Sigmoid colon (tissue), 7 donors: ENCODE measurements at places on chromosomes 2 and 18. TPM values are rescaled to one million over a fixed set of nuclear protein-coding genes. Genes with fewer than 3 reads are reported as not detected.

- DNase-seq = no peak
These were observed 697.1 kb upstream of the CELF4 start for GRCh38 chr18:38262661-38263060.

ABCG8 gene
- not detected for total RNA-seq

- DNase-seq = no peak
These were observed 3.3 kb downstream of the TWSG1 start for GRCh38 chr18:9337873-9338272.

ITPRID2 gene
- 129 TPM for total RNA-seq

GRCh38 chr2:11578986-11579774, 45.3 kb downstream of the GREB1 start:
- peak; percentile 33 for DNase-seq

DNA sequence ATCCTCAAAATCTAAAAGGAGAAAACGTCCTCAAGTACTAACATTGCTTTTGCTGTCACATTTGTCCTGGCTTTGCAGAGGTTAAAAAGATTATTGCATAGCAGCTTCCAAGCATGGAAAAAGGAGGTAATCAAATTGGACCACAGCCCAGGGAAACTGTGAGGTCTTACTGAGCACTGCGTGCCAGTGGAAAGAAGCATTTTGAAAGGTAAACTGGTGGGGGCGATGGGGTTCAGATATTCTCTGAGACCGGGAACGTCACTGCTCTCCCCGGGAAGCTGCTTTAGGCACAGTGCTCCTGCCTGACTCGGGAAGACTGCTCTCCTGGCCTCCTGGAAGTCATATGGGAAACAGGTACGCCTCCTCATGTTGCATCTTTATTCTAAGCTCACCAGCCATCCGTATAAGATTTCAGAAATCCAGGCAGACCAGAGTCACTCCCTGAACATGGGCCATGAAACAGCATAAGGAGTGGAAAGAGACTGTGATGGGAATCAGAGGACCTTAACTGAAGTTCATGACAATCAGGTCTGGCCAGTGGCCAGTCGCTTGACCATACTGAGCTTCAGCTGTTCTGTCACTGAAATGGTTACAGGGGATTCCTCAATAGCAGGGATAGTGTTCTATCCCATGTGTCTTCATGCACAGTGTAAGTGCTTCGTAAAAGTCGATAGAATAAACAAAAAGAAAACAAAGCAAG, 284.1 kb downstream of the TRIB2 start:
- DNase-seq = no peak

DNA sequence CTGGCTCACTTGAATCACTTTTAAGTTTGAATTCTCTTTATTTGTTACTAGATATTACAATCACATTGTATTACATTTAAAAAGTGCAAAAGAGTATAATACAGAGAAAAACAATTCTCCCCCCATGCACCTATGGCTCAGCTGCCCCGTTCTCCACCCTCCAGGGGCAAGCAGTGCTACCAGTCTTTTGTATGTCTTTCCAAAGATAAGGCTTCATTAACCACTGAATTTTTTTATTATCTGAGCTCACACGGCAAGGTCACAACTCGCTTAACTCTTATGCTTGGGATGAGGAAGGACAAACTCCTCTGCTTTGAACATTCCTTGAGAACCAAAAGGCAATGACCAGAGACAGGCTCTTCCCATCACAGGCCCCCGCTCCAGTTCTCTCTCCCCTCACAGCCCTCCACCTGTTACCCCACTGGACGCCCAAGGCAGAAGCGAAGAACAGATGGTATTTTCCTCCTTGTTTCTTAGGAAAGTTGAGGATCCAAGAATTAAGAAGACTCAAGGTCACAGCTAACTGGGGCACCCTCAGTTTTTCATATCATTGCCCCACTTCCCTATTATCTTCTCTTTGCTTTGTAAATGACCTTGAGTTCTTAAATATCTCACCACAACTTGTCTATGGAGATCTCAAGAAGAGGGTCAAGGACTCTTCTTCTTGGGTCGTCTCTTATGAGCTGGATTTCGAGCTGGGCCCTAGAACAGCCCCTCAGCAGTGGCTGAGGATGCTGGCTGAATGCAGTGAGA, 30.1 kb downstream of the SH2D6 start:
- DNase-seq = no peak

DYNAP gene
- total RNA-seq = not detected

- DNase-seq = no peak
These were observed 45.3 kb downstream of the FRZB start for GRCh38 chr2:182821182-182821581.

DNA sequence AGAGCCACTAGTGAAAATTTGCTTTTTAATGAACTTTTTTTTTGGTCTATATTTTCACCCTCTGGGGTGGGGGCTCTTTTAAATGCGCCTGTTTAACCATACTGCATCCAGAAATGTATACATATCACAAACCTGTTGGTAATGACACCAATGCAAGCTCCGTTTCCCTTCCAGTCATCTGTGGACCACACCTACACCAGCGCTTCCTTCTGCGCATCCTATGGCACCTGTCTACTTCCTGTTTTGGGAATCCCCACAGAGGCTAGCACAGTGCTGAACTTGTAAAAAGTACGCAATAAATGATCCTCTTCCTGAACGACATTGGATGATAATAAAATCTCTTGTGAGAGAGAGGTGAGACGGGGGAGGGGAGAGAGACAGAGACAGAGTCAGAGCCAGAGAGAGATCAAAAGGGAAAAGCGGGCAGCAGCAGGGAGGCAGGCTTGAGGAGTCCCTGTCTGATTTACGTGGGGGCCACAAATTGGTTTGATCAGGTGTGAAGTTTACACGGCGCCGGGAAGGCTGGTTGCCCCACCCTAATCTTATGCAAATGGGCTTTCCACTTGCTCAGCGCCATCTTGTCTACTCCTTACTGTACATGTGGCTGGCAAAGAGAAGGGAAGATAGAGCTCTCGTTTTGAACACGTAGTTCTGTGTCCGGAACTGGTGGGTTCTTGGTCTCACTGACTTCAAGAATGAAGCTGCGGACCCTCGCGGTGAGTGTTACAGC, 38.1 kb upstream of the SLC38A11 start:
- DNase-seq = no peak

ITGA6 gene
- 14.0 TPM for total RNA-seq

XDH gene
- not detected for total RNA-seq

FER1L5 gene
- total RNA-seq = not detected

RIF1 gene
- 33.4 TPM for total RNA-seq
